WTC11 (cell line): ENCODE measurements at places on chromosomes 3 and 15. TPM values are rescaled to one million over a fixed set of nuclear protein-coding genes. Genes with fewer than 3 reads are reported as not detected.
A peak's percentile ranks its signal among the peaks of the same experiment; 100 is the strongest.

Gene GOLGA8J
- total RNA-seq, result 0.11 to 0.33 TPM in 2 of 3 replicates, not detected in the other

Gene GPR149
- 0.09 TPM in 1 of 3 replicates, not detected in the others for total RNA-seq

Gene RPP14
- total RNA-seq, result 16.7 to 17.9 TPM (median 17.0 TPM) in 3 replicates

Gene MORC1
- not detected in 3 replicates for total RNA-seq

- DNase-seq, result no peak
Measured at GRCh38 chr15:85124173-85124572, 142.5 kb downstream of the PDE8A start.

DNA sequence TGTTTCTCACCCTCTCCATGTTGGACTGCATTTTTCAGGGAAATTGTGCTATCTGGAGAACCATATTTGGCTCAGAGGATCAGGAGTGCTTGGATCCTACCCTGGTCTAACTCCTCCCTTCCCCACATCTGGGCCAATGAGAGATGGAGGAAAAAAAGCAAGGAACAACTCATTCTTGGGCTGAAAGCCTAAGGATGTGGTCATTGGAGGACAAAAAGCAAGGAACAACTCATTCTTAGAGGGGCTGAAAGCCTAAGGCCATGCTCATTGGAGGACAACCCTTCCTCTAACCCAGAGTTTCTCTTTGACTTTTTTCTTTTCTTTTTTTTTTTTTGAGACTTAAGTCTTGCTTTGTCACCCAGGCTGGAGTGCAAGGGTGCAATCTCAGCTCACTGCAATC lies 48.6 kb upstream of the CHRNB4 start:
- DNase-seq, result no peak

- DNase-seq, result no peak
Measured at GRCh38 chr3:108554229-108554628, 35.0 kb downstream of the CIP2A start.

GRCh38 chr3:112302881-112303763 lies 9.1 kb upstream of the SLC9C1 start:
- DNase-seq, result peak; percentile 37

GRCh38 chr3:67535006-67535405 lies 119.4 kb downstream of the SUCLG2 start:
- DNase-seq, result no peak

DNA sequence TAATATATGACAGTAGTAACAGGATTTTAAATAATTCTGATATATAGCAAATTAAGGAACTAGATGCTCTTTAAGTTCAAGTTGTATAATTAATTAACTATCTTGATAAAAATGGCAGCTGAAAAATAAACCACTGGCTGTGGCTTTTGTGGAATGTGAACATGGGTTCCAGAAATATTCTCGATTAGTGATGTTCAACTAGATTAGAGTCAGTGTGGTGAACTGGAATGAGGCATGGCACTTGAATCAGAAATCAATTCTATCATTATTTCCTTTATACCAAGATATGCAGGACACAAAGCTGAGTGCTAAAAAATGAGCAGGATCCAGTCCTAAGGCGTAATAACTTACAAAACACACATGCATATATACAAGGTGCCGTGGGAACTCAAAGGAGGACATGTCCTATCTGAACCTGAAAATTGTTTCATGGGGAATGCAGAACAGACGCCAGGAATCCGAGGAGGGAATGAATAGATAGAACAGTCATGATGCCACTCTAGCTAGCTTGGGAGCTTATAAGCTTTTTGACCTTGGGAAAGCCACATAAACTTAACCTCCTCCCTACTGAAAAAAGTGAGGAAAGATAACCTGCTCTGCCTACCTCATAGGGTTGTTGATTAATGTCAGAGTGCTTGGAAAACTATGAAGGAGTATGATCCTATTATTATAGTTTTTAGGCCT lies 402.4 kb downstream of the PLCL2 start:
- DNase-seq, result no peak

GRCh38 chr3:39260957-39261356 lies 18.9 kb downstream of the CX3CR1 start:
- no peak for DNase-seq

DNA sequence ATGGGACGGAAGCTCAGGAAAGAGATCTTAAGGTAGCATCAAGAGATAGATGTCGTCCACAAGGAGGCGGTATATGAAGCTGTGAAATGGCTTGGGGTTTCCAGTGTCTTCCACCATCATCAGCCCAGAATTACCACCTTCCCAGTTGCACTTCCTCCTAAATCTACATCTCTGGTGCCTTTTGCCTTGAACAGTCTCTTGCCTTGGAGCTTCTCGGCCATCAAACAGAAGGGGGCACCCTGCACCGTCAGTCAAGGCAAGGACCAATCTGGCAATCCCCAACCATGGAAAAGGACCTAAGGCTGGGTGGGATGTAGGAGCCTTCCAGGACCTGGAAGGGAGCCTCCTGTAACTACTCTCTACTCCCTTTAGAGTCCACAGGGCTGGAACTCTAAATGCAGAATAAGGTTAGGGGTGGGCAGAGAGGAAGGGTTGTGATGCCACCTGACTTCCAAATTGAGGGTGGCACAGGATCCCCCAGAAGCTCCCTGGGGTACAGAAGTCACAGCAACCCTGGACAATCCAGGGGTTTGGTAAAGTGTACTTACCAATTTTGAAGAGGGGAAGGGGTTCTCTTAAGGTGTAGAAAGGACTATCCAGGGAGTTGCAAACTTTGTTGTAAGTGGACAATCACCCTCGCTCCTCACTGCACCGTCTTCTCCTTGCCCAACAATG lies 1.0 kb upstream of the RYR3 start:
- peak; percentile 51 for DNase-seq

GRCh38 chr3:192706272-192706671 lies 21.1 kb downstream of the FGF12 start:
- DNase-seq, result no peak

GRCh38 chr3:64961301-64961700 lies 273.5 kb upstream of the ADAMTS9 start:
- DNase-seq, result no peak

GRCh38 chr3:158896729-158897128 lies 94.9 kb downstream of the MFSD1 start:
- no peak for DNase-seq

GRCh38 chr15:67125589-67126502 lies 60.4 kb downstream of the SMAD3 start:
- no peak for DNase-seq

- DNase-seq, result no peak
Measured at GRCh38 chr3:94513600-94513999, 450.7 kb downstream of the NSUN3 start.

- no peak for DNase-seq
Measured at GRCh38 chr15:99511866-99512661, 53.7 kb upstream of the MEF2A start.

- no peak for DNase-seq
Measured at GRCh38 chr3:117567906-117568305, 858.3 kb downstream of the TUSC7 start.

- no peak for DNase-seq
Measured at GRCh38 chr15:41443275-41443674, 26.4 kb downstream of the RTF1 start.

GRCh38 chr3:128100161-128100560 lies 23.5 kb downstream of the RUVBL1 start:
- no peak for DNase-seq

DNA sequence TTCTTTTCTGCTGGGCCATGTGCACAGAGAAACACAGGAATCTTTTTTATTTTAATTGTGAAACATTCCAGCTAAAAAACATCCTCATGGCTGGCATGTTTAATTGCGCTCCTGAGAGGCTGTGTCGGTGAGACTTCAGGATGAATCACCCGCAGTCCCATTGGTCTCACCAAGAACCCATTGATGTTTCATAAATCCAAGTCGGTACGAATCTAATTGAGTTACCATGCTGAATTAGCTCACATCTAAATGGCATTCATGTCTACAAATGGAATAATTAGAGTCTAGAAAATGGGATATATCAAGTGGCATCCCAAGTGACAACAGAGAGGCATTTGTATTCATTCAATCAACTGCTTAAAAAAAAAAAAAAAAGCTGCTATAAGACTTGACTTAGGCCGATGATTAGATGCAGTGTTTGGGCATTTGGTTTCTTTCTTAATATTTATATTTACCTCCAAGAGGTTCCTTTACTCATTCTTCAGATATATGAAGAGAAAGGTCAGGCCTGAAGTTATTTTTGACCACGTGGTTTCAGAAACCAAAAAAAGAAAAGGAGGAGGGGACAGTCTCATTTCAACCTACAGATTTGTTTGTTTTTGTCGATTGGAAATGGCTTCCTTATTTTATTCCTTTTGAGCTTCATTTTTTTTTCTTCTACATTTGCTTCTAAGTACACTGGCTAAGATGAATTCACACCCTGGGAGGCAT lies 79.1 kb upstream of the FOXB1 start:
- DNase-seq, result no peak
